Jurkat, Clone E6-1 (cell line): ENCODE measurements at places on chromosomes 2 and 18.

- no peak for DNase-seq
Measured at GRCh38 chr2:232438951-232439757, 16.8 kb upstream of the ALPI start.

- no peak for DNase-seq
Measured at GRCh38 chr2:167480232-167480985, 592.1 kb downstream of the XIRP2 start.

- DNase-seq = no peak
Measured at GRCh38 chr2:20611844-20612356, 39.0 kb downstream of the HS1BP3 start.

DNA sequence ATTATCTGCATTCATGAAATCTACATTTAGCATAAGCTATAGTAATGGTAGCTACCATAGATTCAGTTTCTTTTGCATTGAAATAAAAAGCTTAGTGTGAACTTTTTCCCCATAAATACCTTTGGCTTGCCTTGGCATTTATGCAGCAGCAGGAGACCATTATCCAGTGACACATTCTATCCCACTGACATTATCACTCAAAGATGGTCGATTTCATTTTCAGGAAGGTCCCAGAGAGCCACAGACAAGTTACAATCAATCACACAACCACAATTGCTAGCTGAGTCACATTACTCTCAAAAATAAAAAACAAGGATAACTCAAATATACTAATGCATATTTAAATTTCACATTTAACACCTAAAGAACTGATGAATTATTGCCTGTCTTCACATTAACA is 512.7 kb upstream of the CDH2 start:
- no peak for DNase-seq

GRCh38 chr2:142815375-142815774 is 62.1 kb upstream of the KYNU start:
- no peak for DNase-seq

DNA sequence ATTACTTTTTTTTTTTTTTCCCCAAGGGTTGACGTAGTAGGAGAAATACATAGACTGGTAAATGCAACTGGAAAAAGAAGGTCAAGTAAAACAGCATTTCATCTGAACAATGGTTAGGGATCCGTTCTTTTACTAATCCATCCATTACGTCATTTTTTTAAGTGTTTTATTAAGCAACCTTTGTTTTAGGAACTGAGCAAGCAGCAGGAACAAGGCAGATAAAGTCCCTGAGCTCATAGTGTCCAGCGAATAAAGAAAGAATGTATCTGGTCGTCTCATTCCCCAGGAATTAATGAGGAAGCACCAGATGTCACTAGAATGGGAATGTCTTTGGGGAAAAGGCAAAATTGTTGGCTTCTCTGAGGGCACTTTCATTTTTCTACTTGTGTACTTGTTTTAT is 842.4 kb downstream of the TDRD15 start:
- no peak for DNase-seq

- DNase-seq = peak; percentile 79
Measured at GRCh38 chr2:156896294-156896693, 361.2 kb upstream of the GALNT5 start.

DNA sequence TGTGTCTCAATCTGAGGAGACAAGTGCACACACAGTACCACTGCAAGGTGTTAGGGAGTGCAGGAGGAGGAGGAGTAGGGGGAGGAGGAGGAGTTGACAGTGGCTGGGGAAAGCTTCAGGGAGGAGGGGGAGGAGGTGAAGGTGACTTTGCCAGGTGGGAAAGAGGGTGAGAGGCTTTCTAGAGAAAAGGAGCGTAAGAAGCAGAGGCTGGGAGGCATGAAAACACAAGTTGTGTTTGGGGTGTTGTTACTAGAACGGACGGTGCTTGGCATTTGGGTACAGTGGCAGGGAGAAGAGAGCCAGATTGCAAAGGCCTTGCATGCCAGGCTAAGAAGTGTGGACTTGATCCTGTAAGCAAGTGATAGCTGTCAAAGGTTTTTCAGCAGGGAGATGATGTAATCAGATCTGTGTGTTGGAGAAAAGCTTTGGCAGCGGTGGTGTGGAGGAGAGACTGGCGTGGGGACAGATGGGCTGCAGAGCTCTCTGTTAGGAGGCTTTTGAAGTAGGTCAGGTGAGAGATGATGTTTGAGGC is 16.2 kb downstream of the TANC1 start:
- no peak for DNase-seq
